ENCODE measurements at places on chromosomes 1 and 21.

- DNase-seq, result no peak
These were observed 98.9 kb downstream of the TNFSF18 start for GRCh38 chr1:172951730-172952365.

DNA sequence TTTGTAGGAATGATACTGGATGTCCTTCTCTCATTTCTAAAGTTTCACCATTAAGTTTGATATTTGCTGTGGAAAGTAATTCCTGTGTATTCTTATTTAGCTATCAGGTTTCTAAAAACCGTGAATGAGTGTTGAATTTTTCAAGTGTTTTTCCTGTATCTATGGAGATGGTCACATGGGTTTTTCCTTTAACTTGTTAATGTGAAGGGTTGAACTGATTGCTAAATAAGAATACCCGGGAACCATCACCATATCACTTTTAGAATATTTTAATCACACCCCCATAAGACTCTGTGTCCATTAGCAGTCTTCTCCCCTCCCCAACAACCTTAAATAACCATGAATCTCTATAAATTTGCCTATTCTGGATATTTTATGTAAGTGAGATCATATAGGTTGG lies 16.5 kb upstream of the ASAP3 start:
- DNase-seq, result no peak

GRCh38 chr1:7898962-7899361 lies 41.7 kb downstream of the TNFRSF9 start:
- DNase-seq, result no peak

- DNase-seq, result no peak
These were observed 4.9 kb downstream of the RPL11 start for GRCh38 chr1:23696335-23696989.

DNA sequence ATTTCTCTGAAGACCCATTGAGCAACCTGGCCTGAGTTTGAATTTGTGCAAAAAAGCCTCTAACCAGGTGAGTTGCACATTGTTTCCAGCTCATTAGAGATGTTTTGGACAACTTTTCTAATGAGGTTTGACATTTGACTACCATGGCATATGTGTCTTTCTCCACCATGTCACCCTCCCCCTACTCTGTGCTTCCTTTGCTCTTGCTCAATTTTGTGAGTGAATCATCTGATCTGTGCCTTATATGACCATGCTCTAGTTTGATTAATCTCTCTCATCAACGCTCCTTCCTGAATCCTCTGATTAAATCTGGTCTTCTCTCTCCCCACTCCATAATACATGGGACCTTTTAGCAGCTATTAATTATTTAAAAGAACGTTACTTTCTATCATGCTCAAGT lies 144.8 kb upstream of the SAMSN1 start:
- no peak for DNase-seq

DNA sequence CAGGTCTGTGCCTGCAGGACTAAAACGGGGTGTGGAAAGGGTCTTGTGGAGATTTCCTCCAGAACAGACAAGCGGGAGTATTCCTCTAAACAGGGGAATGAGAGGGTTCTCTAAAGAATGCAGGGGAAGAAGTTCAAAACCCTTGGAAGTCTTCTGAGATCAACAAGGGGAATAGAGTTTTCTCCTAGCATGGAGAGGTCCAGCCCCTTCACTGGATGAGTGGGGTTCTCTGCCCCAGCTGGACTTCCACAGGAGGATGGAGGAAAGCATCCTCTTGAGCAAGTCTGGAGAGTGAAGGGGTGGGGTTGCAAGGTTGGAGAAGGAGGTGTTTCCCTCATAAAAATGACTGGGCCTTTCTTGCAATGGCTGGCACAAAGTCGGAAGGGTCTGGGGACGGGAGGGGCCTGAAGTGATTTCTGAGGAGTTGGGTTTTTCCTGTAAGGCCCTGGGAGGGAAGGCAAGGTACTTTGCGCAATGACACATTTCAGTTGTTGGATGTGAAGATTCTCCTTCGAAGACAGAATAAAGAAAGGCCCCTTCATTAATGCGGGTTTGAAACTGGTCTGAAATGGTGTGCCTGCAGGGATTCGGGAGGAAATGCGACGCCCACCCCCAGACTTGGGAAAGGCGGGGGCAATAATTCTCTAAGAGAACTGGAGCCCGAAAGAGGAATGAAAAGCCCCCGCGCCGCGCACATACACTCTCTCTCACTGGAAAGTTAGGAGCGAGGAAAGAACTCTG lies 884 bp downstream of the SPATA6 start:
- DNase-seq, result no peak

DNA sequence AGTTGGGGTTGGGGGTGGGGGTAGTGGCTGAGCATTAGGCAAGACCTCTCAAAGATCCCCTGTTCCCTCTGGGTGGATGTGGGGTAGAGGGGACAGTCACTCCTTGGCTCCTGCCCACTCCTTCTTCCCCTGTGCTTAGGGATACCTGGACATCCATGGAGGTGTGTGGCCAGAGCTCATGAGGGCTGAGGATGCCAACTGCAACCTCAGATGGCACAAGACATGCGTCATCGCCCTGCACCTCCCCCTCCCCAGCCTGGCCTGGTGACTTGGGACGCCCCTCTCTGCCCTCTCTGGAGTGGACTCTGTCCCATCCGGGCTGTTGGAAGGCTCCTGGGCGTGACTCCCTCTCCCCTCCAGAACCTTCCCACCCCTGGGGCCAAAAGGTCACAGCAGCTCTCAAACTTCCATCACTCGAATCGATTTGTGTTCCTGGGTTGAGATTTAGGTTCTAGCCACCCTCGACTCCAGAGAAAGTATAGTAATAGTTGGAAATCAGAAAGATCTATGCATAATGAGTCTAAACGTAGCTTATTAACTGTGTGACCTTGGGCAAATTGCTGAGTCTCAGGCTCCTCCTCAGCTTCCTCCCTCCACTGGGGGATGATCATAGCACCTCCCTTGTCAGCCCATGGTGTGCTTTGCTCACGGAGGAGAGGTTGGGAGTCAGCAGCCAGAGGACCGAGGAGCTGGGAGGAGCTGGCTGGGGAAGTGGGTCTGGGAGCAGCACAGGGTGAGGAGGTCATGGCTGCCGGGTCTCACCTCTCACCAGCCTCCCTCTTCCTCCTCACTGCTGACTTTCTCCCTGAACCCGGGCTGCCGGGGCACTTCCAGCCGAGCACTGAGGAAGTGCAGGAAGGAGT lies 2.2 kb upstream of the PTPN7 start:
- no peak for DNase-seq

- DNase-seq, result no peak
These were observed 1.1 kb upstream of the ADAMTS1 start for GRCh38 chr21:26846036-26846931.

DNA sequence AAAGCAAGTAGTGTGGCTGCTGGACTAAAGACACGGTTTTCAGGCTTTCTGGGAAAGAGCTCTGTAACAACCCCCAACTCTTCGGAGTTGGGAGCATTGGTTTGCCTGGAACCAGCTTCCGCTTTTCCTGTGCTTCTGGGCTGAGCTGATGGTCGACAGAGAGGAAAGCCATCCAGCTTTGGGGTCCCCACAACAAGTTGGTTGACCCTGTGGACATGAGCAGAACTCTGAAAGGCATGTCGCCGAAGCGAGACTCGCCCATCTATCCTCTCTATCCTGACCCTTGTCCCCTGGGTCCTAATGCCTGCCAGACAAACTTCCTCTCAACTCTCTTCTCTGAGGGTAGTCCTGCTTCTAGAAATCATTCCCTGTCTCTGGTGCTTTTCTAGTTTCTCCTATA lies 31.9 kb upstream of the FCGR2A start:
- DNase-seq, result peak; percentile 45

- DNase-seq, result no peak
These were observed 237.9 kb downstream of the FOXD2 start for GRCh38 chr1:47675721-47676120.

DNA sequence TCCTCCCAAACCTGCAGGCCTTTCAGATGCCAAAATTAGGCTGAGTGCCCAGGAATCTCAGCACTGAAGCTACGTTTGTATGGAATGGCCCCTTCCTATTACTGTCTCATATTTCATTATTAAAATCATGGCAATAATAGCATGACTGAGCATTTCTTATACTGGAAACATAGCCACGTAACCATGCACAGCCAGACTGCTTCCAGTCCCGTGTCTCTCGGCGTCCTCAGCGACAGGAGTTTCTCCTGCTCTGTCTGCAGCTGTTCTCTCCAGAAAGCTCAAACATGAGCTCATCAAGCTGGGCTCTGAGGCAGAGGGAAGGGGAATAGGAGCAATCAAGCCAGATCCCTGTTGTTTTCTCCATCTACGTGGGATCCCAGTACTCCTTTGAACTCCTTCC lies 104.0 kb downstream of the CDC7 start:
- DNase-seq, result no peak

DNA sequence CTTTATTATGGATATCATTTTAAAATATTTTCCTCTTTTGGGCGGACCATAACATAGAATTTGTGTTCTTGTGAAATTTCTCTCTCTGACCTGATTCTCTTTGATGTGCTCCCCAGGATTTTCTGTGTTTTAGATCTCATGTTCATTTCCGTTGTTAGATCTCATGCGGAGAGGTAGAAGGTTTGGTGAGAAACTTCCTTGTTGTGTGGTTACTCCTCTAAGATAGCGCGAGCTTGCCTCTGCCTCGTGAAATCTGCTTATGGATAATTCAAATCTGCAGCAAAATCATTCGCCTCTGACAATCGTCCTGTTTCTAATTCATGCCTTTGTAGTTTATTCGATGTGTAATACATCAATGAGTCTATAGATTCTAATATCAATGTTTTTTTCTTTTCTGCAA lies 580.4 kb downstream of the USP25 start:
- DNase-seq, result no peak

GRCh38 chr1:227961651-227962466 lies 14.1 kb upstream of the WNT9A start:
- no peak for DNase-seq

DNA sequence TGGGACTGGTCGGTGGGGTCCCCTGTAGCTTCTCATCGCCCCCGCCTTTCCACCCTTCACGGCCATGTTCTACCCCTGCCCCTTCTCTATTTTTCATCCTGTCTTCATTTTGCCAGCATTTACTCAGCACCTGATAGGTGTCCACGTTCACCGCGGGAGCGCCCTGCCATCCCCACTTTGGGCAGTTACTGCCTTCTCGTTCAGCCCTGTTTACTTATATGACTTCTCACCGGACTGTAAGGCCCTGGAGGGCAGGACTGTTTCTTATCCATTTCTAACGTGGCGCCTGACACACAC lies 380 bp downstream of the MFN2 start:
- DNase-seq, result no peak

GRCh38 chr21:27265492-27265891 lies 298.6 kb upstream of the ADAMTS5 start:
- DNase-seq, result no peak

GRCh38 chr1:214303141-214303930 lies 22.4 kb downstream of the SMYD2 start:
- no peak for DNase-seq

DNA sequence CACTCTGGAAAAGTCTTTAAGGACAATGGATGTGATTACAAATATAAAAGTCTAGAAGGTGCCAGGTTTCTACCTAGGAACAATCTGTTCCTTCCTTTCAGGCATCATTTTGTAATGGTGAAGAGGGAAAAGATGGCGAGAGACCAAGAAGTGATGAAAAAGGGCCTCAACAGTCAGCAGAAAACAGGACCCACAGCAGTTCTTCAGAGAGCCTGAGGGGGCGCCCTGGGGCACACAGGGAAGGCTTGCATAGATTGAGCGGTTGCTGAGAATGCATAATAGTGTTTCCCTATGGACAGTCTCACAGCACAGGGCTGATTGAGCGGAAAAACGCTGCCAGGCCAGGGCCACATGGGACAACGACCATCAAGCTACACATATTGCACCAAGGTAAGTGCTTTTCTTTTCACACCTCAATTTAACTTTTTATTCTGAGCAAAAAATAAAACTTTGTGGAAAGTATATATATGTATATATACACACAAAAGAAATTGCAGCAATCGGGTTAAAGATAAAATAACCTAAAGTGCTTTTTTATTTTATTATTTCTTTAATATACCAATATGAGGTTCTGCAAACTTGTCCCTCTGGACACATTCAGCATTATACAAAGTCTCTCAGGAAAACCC lies 3.1 kb upstream of the YRDC start:
- DNase-seq, result peak; percentile 55

- DNase-seq, result no peak
These were observed 13.1 kb upstream of the KCNQ4 start for GRCh38 chr1:40770296-40771070.

DNA sequence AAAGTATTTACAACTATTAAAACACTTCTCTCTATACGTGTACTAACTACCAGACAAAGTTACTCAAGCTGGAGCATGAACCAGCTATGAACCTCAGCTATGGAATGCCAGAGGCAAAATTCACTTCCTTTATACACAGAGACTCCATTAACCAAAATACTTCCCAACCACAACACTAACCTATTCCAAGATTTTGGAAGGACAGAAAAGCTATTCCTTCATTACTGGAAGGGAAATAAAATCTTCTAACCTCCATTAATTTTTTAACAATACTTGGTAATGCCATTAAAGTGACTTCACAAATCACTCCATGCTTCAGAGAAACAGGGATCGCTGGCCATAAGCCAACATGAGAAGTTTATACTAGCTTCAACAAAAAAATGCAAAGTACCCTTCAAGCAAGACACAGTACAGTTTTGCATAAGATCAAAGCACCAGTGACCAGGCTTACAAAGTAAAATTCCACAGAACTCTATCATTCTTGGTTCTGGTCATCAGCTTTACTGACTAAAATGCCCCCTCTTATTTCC lies 58.0 kb downstream of the PUM1 start:
- DNase-seq, result no peak

DNA sequence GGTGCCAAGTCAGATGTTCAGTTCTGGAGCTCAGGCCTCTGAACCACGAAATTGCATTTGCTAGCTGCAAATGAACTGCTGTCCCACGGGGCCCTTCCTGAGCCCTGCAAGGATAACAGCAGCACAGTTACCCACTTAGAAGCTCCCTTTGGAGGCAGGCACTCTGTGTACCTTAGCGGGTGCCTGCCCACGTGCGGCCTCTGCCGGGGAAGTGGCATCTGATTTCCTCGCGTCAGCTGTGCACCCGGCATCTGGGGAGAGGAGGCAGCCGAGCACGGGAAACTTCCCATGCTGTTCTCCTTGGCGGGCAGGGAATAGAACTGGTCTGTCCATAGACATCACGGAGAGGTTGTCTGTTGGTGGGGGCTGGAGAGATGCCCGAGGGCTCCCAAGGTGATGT lies 148.0 kb upstream of the C1orf174 start:
- DNase-seq, result no peak
